ENCODE measurements at places on chromosomes 1 and 21.
A peak's percentile ranks its signal among the peaks of the same experiment; 100 is the strongest.

DNA sequence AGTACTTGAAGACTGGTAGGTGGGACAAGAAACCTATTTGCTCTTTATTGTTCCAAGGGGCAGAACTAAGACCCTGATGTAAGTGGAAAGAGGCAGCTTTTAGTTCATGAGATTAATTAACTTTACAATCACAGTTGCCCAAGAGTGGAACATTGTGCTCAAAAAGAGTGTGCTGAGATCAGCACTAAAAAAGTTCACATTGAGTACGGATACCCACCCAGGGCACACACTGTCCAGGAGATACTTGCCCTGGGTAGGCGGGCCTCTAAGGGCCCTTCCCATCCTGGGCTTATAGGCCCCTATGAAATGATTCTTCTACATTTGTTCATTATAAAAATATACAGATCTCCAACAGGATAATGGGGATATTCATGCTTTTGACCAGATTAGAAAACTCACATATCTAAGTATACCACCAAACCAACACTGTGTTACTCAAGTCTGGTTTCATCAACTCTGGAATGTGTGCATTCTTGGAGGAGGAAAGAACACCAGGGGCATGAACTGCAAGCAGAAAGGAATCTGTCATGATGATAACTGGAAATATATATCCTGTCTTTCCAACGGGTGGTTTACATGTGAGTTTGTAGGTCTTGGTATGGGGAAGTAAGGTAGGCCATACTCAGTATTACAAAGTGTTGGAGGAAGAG, 626.2 kb downstream of the SMYD3 start:
- no peak for DNase-seq

- DNase-seq, result no peak
Measured at GRCh38 chr21:38921511-38922251, 116.0 kb downstream of the ETS2 start.

GRCh38 chr1:155481741-155482241, 80.8 kb downstream of the ASH1L start:
- DNase-seq, result peak; percentile 89

DNA sequence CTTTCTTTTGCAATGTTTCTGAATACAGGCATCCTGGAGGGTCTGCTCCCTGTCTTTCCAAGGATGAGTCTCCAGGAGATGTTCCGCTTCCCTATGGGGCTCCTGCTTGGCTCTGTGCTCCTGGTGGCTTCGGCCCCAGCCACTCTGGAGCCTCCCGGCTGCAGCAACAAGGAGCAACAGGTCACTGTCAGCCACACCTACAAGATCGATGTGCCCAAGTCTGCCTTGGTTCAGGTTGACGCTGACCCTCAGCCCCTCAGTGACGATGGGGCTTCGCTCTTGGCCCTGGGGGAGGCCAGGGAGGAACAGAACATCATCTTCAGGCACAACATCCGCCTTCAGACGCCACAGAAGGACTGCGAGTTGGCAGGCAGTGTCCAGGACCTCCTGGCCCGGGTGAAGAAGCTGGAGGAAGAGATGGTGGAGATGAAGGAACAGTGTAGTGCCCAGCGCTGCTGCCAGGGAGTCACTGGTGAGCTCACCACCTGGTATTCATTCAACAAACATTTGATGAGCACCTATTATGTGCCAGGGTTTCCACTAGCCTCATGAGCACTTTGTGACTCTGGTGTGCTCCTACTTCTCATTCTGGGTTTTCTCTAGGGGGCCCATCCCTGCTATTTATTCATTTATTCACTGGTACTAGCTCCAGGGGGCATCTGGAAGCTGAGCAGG, 9.9 kb downstream of the TNN start:
- DNase-seq, result no peak

DNA sequence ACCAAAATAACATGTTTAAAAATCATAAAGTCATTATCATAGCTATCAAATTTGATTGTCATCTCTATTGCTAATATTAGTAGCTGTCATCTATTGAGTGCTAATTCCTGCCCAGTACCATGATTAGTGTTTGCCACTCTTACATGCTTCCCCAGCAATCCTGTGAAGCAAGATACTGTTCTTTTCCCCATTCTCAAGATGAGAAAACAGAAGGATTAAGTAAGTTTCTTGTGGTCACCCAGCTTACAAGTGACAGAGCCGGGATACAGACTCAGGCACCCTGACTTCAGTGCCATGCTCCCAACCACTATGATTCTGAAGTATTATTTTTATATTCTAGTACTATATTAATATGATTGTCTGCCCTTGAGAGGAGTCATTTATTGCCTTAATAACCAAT, 36.5 kb downstream of the LRRC8C start:
- DNase-seq, result no peak

- DNase-seq, result no peak
Measured at GRCh38 chr1:47694011-47694890, 256.4 kb downstream of the FOXD2 start.
